ENCODE measurements at places on chromosomes 16 and 17. TPM values are rescaled to one million over a fixed set of nuclear protein-coding genes. Genes with fewer than 3 reads are reported as not detected.

The SLC12A3 gene
- total RNA-seq = not detected

The SEZ6L2 gene
- total RNA-seq = 24.4 TPM

The CCL14 gene
- not detected for total RNA-seq

The NDRG4 gene
- total RNA-seq = 25.9 TPM

The MYOCD gene
- total RNA-seq = 3.0 TPM

The TAOK2 gene
- total RNA-seq = 38.1 TPM

The ZPBP2 gene
- not detected for total RNA-seq

The CA7 gene
- total RNA-seq = not detected

The PIMREG gene
- 45.7 TPM for total RNA-seq

The SPNS3 gene
- not detected for total RNA-seq

The GNGT2 gene
- 0.18 TPM for total RNA-seq

The GLIS2 gene
- 31.1 TPM for total RNA-seq

Measured in A549 treated with DMSO at 1 μM for 4 hours (cell line).